Hepatic stellate cell (primary cell): ENCODE measurements at places on chromosomes 13 and 19.
A peak's percentile ranks its signal among the peaks of the same experiment; 100 is the strongest.

DNA sequence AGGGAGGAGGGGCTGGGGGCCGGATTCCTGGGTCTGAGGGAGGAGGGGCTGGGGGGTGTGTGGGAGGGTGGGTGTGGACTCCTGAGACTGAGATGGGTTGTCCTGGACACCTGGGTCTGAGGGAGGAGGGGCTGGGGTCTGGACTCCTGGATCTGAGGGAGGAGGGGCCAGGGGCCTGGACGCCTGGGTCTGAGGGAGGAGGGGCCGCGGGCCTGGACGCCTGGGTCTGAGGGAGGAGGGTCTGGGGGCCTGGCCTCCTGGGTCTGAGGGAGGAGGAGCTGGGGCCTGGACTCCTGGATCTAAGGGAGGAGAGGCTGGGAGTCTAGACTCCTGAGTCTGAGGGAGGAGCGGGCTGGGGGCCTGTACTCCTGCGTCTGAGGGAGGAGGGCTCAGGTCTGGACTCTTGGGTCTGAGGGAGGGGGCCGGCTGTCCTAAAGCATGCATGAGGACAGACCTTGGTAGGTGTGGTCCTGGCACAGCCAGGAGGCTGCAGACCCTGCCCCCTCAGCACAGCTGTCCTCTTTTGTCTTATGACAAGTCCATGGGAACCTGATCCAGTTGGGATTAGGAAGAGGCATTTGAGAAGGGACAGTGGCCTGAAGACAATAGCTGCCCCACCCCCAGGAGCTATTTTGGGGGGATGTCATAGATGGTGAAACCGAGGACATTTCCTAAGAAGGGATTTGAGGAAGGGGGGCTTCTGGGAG lies 1.3 kb downstream of the TNNT1 start:
- no peak for DNase-seq

- no peak for DNase-seq
Observed at GRCh38 chr13:42490676-42491075, 83.3 kb upstream of the TNFSF11 start.

- DNase-seq: no peak
Observed at GRCh38 chr19:54668353-54668752, 5.6 kb downstream of the LILRB4 start.

DNA sequence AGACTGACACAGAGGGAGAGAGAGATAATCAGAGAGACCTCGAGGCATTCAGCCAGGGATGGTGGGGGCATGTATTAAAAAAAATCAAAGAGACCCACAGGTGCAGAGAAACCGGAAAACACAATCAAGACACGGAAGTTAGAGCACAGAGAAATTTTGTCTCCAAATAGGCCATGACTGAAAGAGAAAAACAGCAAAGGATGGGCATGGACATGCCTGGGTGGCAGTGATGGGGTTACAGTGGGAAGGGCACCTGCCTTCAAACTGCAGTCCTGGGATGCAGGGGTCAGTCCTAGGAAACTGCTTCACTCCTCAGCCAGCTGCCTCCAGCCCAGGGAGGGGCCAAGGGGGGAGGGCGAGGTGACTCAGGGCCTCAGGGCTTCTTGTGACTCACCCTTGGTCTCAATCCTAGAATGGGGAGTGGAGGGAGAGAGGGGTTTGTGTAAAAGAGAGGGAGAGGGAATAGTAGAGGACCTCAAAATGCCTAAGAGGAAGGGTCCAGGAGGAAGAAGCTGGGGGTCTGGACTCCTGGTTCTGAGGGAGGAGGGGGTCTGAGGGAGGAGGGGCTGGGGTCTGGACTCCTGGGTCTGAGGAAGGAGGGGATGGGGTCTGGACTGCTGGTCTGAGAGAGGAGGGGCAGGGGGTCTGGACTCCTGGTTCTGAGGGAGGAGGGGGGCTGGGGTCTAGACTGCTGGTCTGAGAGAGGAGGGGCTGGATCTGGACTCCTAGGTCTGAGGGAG lies 3.6 kb upstream of the KCNN4 start:
- peak; percentile 84 for DNase-seq

GRCh38 chr13:71278512-71278911 lies 588.5 kb downstream of the DACH1 start:
- no peak for DNase-seq

DNA sequence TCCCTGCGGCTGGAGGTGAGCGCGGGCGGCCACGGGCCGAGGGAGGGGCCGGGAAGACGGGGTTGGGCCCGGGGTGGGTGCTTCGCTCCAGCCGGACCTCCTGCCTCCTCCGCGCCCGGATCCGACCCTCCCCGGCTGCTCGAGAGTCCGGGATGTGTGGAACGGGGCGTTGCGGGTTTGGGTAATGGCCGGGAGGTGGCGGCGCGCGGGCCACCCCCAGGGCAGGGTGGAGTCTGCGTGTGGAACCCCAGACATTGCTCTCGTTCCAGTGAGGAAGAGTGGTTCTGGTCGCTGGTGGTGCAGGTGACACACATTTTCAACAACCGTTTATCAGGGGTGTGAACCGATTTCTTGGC lies 38.8 kb downstream of the ARHGEF7 start:
- peak; percentile 56 for DNase-seq

DNA sequence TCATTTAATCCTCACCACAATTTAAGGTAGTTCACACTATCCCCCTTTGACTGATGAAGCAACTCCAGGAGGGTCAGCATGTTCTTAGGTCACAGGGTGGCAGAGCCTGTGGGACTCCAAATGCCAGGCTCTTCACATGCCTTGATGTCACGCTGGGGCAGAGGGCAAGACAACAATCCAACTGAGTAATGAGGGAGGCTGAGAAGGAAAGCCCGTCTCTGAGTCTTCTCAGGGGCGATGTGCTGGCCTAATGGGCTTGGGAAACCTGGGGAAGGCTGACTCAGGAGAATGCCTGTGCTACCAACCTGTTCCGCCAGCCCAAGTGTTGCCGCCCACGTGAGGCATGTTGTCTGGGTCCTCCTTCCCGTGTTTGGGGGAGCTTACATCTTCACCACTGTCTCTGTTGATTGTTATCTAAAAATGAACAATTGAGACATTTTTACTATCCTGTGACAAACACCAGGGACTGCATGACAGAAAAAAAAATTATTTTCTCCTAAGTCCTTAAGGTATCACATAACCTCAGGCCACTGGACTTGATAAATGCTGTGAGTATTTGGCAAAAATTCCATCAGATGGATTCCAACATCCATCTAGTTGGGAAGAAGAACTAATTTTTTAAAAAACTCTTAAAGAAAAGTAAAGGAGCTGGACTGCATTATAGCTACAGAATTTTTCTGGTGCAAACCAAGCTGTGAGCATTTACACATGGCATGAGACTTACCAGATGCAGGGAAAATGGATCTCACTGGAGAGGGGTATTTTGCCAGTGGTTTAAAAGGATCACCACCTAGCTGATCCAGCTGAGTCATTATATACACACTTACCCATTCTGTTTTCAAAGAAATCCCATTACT lies 157.5 kb downstream of the RGCC start:
- no peak for DNase-seq

- DNase-seq: no peak
Observed at GRCh38 chr19:7521551-7522071, 813 bp upstream of the MCOLN1 start.
